Skeletal muscle cell (primary cell): ENCODE measurements at places on chromosomes 4 and X.
A peak's percentile ranks its signal among the peaks of the same experiment; 100 is the strongest.

DNA sequence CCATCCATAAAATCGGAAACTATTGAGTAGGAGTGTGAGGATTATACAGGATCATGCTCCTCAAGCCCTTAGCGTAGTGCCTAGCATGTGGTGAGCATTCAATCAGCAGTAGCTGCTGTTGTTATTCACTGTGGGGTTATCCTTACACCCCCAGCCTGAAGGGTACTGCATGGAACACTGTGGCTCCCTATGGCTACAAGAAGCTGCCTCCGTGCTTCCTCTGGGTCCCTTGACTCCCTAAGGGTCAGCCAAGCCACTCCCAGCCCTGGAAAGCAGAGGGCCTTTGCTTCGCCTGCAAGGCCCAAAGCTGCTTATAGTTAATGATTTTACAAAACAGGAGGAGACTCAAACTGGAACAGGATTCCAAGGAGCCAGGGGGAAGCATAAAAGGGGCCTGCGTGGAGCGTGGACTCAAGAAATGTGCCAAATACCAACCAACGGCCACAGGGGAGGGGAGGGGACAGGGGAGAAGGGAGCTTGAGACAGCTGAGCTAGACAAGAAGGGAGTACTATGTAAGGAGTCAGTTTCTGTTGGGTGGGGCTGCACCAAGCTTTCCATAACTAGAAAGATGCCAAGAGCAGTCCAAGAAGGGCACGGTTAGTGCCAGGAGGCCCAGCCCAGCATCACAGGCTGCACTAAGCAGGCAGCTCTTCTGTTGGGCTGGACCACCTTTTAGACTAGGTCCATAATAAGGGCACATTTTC lies 15.9 kb downstream of the SEPTIN6 start:
- DNase-seq: no peak

DNA sequence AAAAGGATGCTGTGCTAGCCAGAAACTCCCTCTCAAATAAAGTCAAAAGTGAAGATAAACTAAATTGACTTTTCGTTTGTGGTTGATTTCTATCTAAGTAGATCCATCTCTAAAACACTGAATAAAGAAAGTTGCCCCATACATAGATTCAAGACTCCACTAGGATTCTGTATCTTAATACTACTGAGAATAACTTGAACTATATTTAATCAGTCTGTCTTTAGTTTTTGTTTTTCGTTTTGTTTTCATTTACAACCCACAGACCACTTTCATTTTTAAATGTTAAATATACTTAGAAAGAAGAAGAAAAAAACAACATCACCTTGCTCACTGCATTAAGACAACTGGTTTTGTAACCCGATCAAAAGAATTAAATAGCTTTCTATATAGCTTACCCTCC lies 655.0 kb downstream of the RPA4 start:
- DNase-seq: no peak

DNA sequence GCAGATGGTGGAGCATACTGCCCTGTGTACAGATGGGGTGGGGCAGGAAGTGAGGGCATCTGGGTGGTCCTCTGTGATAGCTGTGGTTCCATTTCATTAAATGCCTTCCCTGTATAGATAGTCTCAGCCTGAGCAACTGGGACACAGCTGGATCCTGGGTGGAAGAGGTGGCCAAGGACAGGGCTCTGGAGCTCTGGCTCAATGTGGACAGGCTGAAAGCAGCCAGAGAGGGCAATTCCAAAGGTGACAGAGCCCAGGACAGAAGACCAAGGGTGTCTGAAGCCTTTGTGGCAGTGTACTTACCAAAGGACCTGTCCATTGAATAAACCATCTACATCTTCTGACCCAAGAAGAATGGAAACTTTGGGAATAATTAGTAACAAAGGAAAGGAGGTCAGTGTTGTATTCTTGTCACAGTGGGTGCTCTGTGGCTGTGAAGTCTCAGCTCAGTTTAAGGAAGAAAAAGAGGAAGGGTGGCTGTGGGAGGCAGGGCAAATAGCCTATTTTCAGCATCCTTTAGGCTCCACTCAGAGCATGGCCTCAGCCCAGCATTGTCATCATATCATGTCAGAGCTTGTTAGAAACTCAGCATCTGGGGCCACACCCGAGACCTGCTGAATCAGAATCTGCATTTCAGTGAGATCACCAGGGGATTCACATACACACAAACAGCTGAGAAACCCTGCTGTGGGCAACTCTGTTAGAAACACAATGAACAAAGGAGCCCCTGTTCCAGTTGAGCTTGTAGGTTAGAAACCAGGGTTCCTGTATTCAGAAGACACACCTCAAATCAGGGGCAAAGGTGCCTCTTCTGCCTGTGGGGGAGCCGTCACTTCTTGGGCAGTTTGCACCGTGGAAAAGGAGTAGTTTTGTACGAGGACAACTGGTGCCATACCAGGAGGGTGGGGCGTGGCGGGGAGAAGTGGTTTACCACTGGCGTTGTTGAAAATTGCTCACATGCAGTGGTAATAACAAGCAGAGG lies 168.6 kb downstream of the PTTG2 start:
- DNase-seq: peak; percentile 39

GRCh38 chrX:72121383-72121782 lies 10.3 kb downstream of the RTL5 start:
- DNase-seq: peak; percentile 48

DNA sequence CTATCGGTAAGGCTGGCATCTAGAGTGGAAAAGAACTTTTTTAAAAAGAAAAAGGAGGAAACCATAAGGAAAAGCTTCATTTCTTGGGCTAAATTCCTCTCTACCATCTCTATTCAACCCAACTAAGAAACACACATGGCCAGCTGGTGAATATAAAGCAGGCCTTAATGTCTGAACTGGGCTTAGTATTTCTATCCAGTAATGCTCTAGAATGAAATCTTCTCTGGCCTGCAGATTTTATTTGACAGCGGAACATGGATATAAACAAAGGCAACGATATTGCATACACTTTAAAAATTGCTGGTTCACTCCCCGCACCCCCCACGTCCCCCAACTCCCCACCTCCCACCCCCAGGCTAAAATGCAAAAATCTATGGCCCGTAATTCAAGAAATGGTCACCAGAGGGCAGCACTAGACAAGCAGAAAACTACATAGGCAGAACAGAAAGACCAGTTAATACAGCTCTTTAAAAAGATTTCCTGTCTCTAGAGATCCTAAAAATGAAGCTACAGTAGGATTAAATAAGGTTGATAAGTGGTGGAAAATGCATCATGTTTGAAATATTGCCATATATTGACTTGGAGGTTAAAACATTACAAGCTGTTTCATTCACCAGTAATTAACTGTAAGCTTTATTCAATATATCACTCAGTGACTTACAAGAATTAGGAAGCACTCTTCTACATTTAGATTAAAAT lies 155.2 kb upstream of the GALNT7 start:
- DNase-seq: no peak

DNA sequence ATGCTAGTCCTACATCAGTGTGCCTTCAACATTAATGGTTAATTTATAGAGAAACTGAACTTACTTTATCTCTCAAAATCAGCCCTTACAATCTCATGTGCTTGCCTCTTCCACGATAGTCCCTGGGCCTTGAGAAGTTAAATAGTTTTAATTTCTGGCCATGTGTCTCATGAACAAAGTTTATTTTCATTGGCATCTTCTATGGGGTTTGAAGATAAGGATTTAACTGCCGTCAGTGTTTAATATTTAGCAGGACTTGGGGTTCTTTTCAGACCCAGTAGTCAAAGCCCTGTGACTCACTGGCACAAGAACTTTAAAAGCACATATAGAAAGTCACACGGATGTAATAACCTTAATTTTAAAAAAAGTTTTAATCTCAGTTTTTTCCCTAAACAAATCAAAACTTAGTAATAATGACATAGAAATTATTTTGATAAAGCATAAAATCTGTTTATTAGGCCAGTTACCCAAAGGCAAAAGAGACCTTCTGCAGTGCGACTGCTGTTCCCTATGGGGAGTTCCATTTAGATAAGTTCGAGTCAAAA lies 10.1 kb upstream of the MPP1 start:
- DNase-seq: no peak

- peak; percentile 6 for DNase-seq
Measured at GRCh38 chr4:19857380-19857779, 394.3 kb upstream of the SLIT2 start.

DNA sequence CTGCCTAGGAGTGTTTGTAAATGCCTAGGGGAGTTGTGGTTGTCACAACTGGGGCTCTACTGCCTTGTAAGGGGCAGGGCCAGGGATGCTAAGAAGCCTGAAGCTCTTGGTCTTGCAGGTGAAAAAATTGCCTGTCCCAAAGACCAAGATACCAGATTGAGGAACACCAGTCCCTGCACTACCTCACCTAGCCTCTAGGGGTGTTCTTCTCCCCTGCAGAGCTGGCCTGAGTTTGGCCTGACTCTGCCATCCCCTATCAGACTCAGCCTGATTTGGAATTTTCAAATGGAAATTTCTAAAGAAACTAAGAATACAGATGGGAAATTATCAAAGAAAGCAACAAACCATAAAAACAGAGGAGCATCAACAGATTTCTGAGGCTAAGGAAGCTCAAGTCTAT lies 90.4 kb downstream of the ZC4H2 start:
- no peak for DNase-seq

DNA sequence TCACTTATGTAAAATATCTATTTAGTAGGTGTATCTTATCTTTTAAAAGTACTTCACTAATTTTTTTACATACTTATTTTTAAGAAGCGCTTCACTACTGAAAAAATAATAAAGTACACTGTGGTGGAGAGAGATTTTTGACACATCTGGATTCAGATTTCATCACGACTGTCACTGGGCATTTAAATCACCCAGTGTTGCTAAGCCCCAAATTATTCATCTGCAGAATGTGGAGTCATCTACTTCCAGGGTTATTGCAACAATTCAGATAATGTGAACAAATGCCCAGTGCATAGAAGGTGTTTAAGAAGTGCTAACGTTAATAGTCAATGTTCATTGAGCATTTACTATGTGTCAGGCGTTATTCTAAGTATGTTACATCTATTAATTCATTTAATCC lies 41.8 kb downstream of the AASDH start:
- no peak for DNase-seq

- DNase-seq: no peak
Measured at GRCh38 chr4:138697851-138698250, 317.7 kb upstream of the NOCT start.

DNA sequence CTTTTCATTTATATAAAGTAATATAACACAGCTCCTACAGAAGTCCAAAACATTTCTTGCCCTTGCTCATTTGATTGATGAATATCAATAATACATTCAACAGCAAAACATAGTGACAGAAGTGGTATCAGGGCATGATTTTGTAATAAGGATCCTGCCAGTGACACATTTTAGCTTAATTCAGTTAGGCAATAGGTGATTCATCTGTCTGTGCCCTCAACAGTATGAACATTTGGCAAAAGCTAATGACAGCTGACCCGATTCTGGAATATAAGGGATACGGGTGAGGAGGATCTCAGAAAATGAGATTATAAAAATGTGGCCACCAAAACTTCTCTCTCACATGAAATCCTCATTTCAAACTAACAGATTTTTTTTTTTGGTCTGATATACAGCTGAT lies 294.0 kb downstream of the CAMK2D start:
- DNase-seq: peak; percentile 72

DNA sequence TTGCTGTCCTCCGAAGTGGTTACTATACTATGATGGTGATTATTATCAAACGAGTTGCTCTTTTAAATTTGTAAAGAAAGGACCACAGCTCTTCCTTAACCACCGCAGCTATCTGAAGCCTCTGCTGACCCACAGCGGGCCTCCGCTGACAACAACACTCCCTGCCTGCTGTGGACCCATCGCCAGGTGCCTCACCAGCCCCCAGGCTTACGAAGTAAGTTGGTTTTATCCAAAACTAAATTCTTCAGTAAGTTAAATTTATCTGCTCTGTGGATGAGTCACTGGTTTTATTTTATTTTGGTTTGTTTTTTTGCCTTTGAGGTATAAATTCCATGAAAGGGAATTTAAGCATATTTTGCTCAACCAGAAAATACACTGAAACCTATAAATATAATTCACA lies 54.7 kb downstream of the SLC9A6 start:
- no peak for DNase-seq

GRCh38 chr4:182280436-182281111 lies 37.4 kb downstream of the TENM3 start:
- DNase-seq: peak; percentile 45

DNA sequence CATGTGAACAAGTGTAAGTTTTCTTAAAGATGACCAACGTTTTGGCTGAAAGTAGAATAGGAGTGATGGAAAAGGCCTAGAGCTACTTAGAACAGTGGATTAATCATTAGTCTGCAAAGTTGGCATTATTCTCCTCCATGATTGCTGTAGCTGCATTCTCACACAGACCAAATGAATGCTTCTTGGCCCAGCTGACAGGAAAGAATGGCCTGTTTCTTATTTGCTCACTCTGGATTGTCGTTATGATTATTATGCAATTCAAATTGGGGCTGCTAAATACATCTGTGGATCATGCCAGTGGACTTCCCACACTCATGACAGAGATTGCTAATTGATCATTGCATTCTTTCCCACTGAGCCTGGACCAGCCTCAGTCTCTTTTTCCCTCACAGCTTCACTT lies 285.0 kb downstream of the STIM2 start:
- no peak for DNase-seq

DNA sequence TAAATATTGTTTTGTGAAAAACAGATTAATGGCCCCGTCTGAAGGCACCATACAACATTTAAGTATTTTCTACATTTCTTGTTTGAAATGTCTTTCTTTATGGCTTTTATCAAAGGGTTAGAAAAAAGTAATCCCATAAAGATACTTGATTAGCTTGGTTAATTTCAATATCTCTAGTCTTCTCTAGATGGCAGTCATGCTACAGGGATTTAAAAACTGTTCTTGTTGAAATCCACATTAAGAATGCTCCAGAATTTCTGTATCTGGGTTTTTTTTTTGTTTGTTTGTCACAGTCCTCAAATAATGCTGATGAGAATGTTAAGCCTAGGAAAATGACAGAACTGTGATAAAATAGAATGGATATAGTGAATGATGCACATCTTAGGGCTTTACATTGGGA lies 109.0 kb upstream of the AADAT start:
- no peak for DNase-seq

DNA sequence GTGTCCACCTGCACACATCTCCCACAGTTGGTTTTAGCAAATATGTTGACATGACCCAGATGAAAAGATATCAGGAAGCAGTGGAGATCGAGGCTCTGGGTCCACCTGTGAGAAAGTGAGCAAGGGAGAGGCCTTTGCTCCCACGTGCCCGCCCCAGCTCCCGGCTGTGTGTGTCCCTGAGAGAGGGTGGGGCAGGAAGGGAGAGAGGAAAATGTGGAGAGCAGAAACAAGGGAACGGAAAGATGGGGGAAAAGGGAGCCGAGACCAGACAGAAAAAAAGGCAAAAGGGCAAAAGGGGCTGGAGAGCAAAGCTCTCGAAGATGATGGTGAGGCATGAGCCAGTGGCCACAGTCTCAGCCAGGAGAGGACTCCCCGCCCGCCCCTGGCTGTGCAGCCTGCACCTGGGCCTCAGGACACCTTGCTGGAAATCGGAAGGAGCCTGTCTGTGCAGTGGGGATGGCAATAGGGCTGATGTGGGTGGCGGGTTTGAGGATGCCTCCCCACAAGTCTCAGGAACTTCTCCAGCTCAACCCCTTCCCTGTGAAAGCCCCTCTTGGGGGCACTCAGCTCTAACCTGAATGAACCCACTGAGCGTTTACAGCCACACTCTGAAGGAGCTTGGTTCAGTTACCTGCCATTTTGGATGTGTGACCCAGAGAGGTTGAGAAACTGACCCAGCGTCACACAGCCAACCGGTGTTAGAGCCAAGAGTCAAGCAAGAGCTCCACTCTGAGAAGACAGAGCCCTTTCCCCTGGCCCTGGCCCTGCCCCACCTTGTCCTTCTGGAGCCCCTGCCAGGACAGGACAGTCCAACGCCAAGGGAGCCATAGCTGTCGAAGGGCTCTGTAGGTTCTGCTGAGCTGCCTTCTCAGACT lies 20.3 kb upstream of the MSX1 start:
- no peak for DNase-seq
